ENCODE measurements at places on chromosomes 2 and 18.

GRCh38 chr18:31684279-31685096 is at the start of gene B4GALT6:
Gene B4GALT6 (minus strand): TSS chr18:31684581. CDS start chr18:31684426, 155 bp downstream.
- DNase-seq, result peak; percentile 54

GRCh38 chr2:165562233-165562632 is 92.7 kb downstream of the CSRNP3 start:
- no peak for DNase-seq

- DNase-seq, result no peak
Measured at GRCh38 chr2:9944330-9944758, 7.1 kb upstream of the GRHL1 start.

DNA sequence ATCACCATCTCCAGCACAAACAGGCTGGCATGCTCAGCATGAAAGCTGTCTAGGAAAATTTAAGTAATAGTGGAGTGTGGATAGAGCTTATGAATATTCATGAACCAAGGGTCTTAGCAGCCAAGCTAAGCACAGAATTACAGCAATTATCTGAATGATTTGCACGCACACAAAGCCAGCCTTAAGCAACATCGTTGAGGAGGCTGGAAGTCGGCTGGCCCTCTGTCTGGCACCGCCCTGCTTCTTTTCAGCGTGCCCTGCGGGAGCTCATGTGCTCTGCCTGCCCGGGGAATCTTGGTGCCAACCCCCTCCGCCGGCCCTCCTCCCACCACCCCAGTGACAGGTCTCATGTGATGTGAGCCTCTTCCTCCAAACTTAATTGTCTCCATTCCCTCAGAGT is 540.1 kb downstream of the CMPK2 start:
- DNase-seq, result peak; percentile 6

DNA sequence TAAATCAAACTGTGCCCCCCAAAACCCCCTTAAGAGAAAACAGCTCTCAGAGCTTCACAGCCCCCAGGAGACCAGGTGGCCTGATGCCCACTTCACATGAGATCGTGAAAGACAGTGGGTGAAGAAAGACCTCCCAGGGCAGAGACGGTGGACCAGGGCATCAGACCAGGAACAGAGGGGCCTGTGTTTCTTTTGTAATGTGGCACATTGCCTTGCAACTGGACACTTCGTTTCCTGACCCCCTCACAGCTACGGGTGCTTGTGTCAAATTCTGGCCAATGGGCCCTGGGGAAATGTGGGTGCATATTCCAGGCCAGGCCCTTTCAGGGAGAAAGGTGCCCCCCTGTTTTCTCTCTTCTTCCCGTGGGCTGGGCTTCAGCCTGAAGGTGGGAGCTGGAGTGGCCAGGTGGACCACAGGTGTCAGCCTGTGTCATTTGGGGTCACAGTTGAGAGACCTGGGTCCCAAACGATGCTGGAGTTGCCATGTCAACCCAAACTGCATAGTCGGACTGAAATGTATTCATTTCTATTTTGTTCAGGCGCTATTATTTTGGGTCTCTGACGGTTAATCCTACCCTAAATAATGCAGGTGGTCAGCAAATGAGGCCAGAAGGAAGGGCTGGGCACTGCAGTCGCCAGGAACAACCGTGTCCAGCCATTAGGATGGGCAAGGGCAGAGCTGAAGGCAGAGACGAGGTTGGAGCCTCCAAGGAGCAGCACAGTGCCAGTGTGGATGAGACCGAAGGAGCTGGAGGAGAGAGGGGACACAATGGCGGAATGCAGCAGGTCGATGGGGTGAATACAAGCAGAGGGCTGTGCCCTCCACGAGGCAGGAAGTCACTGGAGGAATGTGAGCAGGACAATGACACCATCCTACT is 338.2 kb downstream of the EIPR1 start:
- no peak for DNase-seq

DNA sequence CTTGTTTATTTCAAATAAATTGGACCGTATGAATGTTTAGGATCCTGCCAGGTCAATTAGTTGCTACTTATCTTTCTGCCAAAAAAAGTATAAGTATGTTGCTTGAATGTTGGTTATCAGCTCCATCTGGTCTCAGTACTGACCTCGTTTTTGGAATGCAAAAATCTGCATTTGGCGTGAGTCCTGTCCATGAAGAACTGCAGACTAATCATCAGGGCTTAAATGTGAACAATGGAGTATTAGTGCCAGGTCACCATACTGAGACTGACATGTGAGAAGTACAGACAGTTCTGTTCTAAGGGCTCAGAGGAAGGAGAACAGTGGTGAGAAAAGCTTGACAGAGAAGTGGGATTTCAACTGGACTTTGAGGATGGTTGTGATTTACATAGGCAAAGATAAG is 393.1 kb upstream of the SLC14A2 start:
- no peak for DNase-seq

GRCh38 chr2:54073796-54074195 is 41.6 kb upstream of the ACYP2 start:
- no peak for DNase-seq

- no peak for DNase-seq
Measured at GRCh38 chr2:203177361-203177760, 61.5 kb upstream of the CYP20A1 start.

DNA sequence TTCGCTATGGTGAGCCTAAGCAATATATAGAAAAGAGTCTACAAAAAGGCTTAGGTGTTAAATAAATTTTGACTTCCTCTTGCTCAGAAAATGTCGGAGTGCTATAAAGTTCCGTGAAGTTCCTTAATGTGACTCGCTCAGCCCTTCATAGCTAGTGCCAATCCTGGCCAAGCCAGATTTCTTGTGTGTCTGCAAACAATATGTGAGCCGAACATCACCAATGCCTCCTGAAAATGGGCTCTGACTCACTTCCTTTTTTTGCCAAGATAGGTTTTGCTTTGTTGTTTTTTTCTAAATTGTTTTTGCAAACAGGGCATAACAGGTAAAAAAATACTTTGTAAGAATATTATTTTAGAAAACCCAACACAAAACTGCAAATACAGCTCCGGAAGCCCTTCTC is 26.1 kb downstream of the CDC42EP3 start:
- no peak for DNase-seq
